Fibroblast of villous mesenchyme (primary cell): ENCODE measurements at places on chromosomes 12 and 14. TPM values are rescaled to one million over a fixed set of nuclear protein-coding genes. Genes with fewer than 3 reads are reported as not detected.

SLC25A3 gene
- total RNA-seq = 620 and 668 TPM in 2 replicates

DNA sequence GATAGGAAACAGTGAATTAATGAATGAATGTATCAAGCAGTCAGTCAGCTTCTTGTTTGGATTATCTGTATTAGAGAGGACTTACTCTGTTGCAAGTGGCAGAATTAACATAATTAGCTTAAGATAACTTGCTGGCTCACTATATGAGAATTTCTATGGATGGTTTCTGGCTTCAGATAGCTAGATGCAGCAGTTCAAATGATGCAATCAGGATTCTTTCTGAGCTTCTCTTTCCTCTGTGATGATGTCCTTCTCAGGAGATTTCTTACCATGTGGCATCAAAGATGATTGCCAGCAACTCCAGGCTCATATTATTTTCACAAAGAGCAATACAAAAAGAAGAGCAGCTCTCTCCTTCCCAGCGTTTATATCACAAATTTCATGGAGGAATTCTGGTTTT is 30.7 kb downstream of the FRMD6 start:
- DNase-seq = peak; percentile 63

GRCh38 chr14:45258073-45258472 is 5.1 kb upstream of the MIS18BP1 start:
- no peak for DNase-seq

GRCh38 chr14:65258391-65258790 is 154.1 kb upstream of the FUT8 start:
- DNase-seq = peak; percentile 66

- DNase-seq = peak; percentile 9
Observed at GRCh38 chr14:63949696-63950095, 96.9 kb downstream of the SYNE2 start.

- DNase-seq = no peak
Observed at GRCh38 chr12:72057330-72057914, 118.8 kb downstream of the TPH2 start.
